IMR-90 (cell line): ENCODE measurements at places on chromosomes 5 and 9. TPM values are rescaled to one million over a fixed set of nuclear protein-coding genes. Genes with fewer than 3 reads are reported as not detected.
A peak's percentile ranks its signal among the peaks of the same experiment; 100 is the strongest.

DNA sequence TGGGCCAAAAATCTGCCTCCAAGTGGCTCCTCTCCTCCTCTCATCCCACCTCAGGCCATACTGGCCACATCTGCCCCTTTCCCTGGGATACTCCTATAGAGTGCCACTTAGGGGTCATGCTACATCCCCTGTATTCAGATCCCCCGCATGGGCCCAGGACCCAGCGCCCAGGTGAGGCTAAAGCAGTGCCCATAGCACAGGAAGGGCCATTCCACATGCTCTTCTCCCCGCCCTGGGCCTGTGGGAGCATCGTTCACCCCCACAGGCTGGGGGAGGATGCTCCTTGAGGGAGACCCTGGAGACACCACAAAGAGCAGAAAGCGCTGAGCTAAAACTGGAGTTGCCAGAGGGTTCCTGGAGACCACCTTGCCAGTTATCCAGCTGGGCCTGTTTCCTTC is 52.5 kb upstream of the SLC25A51 start:
- no peak for DNase-seq

GRCh38 chr5:110297152-110297670 is 429.3 kb downstream of the TMEM232 start:
- DNase-seq, result no peak

GRCh38 chr5:108769352-108769751 is 21.7 kb downstream of the FER start:
- no peak for DNase-seq

The FYB1 gene
- not detected in 2 replicates for total RNA-seq

- no peak for DNase-seq
Measured at GRCh38 chr9:131433302-131433854, 39.5 kb downstream of the PRRC2B start.

GRCh38 chr5:112921026-112921832 is 798 bp downstream of the REEP5 start:
- DNase-seq, result peak; percentile 56

The NUTM2F gene
- not detected in 2 replicates for total RNA-seq

The HRCT1 gene
- 1.1 and 1.7 TPM in 2 replicates for total RNA-seq

DNA sequence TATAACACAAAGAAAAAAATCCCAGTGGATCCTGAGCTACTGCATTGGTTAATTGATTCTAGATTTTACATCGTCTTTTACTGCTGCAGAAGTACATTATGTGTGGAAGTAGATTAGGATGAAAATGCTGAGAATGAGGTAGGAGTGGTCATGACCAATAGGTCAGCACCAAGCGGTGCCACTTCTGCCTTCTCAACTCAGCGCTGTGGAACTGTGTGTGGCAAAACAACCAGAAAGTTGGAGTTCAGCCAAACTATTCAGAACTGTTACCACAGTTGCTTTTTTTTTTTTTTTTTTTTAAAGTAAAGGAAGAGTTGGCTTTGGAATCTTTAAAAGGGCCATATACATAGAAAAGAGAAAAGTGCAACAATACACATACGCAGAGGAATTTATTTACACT is 24.2 kb downstream of the POU5F2 start:
- DNase-seq, result peak; percentile 28

DNA sequence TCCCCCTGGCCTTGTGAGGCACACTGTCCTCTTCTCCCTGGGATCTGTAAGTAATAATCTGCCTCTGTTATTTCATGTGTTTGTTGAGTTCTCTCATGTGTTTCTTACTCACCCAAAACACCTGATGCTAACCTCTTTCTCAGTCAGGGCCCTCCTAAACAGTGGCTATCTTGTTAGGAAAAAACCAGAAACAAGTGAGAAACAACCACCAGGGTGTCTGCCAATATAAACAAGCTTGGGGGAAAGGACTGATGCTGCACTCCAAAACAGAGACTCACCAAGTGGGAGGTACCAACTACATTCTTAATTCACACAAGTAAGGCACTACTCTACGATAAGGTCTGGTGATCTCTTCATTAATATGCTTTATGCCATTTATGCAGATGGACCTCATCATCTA is 564.4 kb downstream of the SEMA5A start:
- peak; percentile 67 for DNase-seq

The FOXD4L6 gene
- not detected in 2 replicates for total RNA-seq

The ZNF366 gene
- not detected in 2 replicates for total RNA-seq

GRCh38 chr9:107784235-107784958 is 294.8 kb upstream of the KLF4 start:
- peak; percentile 88 for DNase-seq

The LCN1 gene
- not detected in 2 replicates for total RNA-seq

DNA sequence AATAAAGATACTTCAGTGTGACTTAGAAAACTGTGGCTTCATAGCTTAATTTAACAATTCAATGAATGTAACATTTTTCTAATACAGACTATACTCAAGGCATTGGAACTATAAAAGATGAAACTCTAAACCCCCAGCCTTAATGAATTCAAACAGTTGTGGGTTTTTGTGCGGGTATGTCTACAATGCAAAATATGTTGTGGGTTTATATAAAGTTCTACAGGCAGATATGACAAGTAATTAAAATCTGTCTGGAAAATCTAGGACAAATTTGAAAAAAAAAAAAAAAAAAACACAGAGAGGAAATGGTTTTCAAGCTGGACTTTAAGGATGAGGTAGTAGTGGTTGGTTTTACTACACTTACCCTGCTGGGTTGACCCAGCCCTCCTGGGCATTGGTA is 467.5 kb upstream of the TLE4 start:
- no peak for DNase-seq

DNA sequence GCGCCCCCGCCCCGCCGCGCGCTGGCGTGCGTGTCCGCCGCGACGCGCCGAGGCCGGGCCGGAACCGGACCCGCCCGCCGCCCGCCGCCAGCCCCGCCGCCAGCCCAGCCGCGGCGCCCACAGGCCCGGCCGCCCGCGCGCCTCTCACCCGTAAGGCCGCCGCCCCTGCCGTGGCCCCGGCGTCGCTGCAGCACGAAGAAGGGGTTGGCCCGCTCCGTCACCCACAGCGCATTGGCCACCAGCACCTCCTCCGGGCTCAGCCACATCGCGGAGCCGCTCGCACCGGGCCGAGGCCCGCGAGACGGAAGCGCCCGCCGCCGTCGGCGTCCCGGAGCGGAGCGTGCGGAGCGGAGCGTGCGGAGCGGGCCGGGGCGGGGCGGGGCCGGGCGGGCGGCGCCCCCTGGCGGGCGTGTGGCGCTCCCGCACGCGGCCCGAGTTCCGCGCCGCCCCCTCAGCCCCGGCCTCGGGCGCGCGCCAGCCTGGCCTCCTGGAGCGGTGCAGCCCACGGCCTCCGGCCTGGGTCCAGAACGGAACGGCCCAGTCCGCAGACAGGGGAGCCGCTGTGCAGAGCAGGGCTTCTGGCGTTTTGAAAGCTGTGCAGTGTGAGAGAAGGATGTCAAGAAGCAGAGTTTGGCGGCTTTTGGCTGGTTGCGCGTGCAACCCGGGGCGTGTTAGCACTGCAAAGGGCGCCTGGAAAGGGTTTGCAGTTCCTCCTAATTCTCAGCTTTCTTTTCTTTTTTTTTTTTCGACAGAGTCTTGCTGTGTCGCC is at the start of gene TBC1D9B:
TBC1D9B (minus strand) TSS at position 342 of the 769 bp plus-strand sequence; CDS start at position 266, 76 bp downstream.
- DNase-seq, result peak; percentile 45

DNA sequence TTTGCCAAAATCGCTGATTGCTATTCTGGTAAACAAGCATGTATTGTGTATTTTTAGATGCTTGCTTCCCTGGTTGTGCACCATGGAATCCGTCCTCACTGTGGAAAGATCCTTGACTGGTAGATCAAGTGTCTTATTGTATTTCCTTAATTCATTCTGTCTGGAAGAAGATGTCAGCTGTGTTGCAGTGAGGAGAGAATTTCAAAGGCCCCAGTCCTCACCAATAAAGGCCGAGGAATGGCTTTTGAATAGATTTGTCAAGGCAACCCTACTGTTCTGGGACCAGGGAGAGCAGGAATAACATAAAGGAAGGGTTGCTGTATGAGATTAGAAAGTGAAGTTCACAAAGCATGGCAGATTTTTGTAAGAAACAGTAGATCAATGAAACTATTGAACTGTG is 36.2 kb upstream of the POU5F2 start:
- DNase-seq, result no peak

The CNTNAP3 gene
- total RNA-seq, result 0.90 and 1.1 TPM in 2 replicates

DNA sequence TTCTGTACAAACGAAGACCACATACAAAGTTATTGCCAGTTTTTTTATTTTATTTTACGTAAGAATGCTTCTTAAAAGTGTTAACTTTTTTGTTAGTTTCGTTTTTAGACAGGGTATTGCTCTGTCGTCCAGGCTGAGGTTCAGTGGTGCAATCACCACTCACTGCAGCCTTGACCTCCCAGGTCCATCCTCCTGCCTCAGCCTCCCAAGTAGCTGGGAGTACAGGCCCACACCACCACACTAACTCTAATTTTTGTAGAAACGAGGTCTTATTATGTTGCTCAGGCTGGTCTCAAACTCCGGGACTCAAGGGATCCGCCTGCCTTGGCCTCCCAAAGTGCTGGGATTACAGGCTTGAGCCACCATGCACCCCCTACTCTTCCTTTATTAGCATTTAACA is 2.3 kb upstream of the DNAJA1 start:
- DNase-seq, result no peak

- DNase-seq, result no peak
Measured at GRCh38 chr9:31740705-31741104, 643.7 kb upstream of the ACO1 start.

GRCh38 chr5:140146523-140146842 is 20.7 kb downstream of the IGIP start:
- no peak for DNase-seq

DNA sequence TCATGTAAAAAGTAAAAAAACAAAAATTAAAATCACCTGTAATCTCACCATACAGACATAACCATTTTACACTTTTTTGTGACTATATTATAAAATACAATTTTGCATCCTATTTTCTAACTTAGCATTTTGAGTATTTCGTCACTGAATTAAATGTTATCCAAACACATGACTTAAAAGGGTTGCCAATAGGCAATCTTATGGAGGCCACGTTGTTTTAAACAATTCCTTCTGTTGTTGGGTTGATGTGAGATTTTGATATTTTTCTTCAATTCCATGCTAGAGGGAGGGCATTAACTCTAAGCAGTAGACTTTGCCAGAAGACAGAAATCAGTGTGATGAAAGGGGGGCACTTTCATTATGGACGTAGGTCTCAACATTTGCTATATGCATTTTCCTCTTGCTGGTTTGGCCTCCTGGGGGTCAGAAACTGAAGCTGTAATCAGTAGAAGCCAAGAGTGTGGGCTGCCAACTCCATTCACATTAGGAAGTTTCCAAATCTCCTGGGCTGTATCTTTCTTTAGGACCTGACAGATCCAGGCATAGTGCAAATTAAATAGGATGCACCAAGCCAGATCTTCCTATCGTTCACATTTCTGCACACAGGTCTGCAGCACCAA is 614.2 kb upstream of the CLINT1 start:
- DNase-seq, result no peak

The TJP2 gene
- total RNA-seq, result 49.3 and 53.6 TPM in 2 replicates

DNA sequence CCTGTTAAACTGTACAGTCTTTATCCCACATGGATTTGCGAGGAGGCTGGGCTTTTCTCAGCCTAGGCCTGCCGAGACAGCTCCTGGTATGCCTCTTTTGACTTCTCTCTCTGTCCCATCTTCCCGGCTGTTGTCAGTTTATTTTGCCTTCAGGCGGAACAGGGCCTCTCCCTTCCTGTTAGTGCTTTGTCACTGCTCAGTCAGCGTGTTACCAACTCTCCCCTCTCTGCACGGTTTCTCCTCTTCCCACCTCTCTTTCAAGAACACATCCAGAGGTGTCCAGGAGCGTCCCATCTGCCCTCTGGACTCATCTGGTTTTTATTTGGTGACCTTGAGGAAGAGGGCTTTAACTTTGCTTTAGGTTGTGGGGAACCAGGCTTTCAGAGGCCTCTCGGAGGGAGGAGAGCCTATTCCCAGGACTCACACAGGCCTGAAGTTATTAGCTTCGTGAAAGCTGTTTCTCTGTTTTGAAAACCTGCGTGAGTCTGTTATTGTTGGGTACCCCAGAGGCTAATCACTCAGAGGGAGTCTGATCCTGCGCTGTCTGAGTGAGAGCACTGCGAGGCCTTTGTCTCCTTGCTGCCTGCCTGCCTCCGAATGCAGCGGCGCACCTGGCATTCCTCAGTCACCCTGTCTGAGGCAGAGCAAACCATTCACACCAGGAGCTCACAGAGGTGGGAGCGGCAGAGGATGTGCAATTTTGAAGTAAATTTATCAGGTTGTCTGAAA is 234.4 kb upstream of the MPDZ start:
- DNase-seq, result no peak

DNA sequence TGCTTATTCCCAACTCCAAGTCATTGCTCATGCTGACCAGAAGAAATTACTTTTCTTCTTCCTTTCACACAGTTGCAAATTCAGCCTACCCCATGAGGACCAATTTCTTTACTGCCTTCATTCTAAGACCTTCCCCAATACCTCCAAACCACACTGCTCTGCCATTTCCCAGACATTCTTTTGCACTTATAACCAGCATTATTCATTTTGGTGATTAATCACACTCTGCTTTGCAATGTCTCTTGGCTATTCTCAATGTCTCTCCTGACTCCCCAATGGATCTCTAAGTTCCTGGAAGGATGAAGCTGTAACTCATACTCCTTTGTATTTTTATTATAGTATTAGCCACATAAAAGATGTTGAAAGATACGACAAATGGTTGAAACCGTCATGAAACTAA is 105.7 kb upstream of the RANBP3L start:
- no peak for DNase-seq

The COL5A1 gene
- total RNA-seq, result 19.2 and 21.1 TPM in 2 replicates

- DNase-seq, result no peak
Measured at GRCh38 chr5:75993643-75994520, 89.3 kb upstream of the SV2C start.

DNA sequence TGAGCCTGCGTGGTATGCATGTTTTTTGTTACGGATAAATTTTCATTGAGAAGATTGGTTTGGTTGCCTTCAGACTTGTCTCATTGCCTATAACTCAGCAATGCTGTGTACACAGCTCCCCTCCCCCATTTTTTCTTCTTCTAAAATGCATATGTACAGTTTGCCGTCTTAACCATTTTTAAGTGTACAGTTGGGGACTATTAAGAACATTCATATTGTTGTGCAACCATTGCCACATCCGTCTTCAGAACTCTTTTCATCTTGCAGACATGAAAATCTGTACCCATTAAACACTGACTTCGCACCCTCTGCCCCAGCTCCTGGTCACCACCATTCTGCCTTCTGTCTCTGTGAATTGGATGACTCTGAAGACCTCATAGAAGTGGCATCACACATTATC is 6.2 kb downstream of the EXOC3 start:
- DNase-seq, result no peak

The NCS1 gene
- 35.8 and 41.0 TPM in 2 replicates for total RNA-seq

- DNase-seq, result peak; percentile 46
Measured at GRCh38 chr5:41751867-41752266, 118.4 kb downstream of the OXCT1 start.
